ENCODE measurements at places on chromosomes 2 and 18. TPM values are rescaled to one million over a fixed set of nuclear protein-coding genes. Genes with fewer than 3 reads are reported as not detected.
A peak's percentile ranks its signal among the peaks of the same experiment; 100 is the strongest.

The MYO1B gene
- total RNA-seq: 75.3 TPM

The SLC16A14 gene
- total RNA-seq: 0.49 TPM

The ANKRD23 gene
- total RNA-seq: 6.0 TPM

The TGFA gene
- total RNA-seq: not detected

The MC2R gene
- total RNA-seq: not detected

The MYCN gene
- total RNA-seq: not detected

The DUSP28 gene
- total RNA-seq: 3.6 TPM

The G6PC2 gene
- not detected for total RNA-seq

The LYG2 gene
- total RNA-seq: not detected

The ZNF2 gene
- 6.9 TPM for total RNA-seq

DNA sequence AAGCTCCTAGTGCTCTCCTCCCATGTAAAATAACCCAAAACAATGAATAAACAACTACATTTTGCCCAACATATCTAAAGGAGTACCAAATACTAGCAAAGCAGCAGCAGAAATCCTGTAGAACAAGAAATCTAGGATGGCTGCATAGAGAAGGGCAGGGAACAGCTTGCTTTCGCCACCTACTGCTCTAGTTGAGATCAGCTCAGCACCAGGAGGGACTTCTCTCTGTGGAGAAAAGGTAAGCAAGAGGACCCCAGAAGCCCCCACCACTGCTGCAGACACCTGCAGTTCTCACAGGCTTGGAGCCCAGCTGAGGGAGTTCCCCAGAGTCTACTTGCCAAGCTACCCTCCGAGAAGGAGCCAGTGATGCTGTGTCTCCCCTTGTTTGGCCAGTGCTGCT is 243.0 kb upstream of the CHST9 start:
- no peak for DNase-seq

DNA sequence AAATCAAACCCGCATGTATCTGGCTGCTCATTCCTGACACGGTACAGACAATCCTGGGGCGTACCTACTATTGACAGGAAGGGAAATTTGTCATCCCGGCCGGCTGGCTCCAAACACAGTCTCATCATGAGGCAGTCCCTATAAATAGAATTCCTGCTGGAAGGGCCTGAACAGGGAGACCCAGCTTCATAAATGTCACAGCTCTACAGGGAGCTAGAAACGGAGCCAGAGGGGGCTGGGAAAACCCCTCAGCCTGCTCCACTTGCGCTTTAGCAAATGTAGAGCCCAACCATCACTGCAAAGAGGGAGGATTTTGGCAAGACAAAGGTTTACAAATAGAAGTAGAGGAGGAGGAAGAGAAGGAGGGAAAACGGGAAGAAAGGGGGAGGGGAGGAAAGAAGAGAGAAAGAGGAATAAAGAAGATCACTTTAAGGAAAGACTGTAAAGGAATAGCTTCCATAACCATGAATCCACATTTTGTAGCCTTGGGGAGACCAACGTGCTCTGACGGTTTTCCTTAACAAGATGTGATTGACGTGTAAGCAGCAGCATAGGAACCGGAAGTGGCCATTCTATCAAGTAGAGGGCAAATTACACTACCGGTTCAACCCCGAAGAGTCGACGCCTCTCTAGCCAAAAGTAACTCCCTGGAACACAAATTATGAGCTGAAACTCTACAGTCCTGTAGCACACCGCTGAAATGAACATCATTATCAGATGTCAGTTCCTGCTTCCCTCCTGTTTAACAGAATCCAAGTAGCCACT is 56.8 kb upstream of the TTN start:
- peak; percentile 69 for DNase-seq

- DNase-seq: no peak
Observed at GRCh38 chr2:215483431-215483830, 47.6 kb upstream of the FN1 start.

DNA sequence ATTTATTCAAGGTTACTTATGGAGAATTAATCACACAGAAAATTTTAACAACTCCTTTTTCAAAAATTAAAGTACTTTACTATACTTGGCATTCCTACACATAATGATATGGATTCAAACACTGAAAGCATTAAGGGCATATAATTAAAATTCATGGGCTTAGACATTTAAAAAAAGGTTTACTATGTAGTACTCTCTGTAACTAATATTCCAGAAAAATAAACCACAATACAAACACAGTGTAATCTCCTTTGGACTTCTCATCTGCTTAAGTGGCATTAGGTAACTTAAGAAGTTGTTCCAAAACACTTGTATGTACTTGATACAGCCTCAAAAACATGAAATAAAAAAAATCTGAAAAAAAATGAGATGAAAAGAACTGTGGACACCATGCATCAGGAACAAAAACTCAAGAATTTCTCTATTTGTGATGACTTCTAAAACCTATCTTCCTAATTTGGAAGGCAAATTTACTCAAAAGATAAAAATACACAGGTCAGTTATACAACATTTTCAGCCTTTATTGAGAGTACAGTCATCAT is 21.0 kb downstream of the C1D start:
- no peak for DNase-seq

DNA sequence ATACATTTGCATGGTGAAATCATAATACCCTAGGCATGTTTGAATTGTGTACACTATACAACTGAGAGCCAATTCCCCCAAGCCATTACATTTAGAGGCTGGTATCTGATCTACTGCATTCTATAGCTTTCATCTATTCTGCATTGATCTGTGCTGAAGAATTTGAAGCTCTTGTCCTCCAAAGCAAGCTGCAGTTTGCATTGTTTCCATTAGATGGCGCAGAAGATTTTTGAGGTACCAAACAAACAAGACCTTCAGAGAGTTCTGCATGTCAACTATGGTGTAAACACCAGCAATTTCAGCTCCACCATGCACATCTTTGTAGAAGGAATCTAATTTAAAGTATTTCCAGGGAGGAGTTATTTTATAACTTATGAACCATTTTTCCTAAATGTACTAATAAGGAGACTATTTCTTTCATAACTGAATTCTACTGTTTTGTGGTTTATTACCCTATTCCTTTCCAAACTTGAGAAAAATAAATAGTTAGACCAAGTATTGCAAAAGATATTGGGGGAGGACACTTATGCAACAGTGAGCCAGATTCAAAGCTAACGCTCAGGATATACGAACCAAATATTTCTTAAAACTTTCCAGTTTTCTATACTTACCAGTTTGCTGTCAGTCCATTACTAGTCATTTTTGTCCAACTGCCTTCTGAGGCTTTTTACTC is 761.8 kb upstream of the ACVR2A start:
- DNase-seq: peak; percentile 87

DNA sequence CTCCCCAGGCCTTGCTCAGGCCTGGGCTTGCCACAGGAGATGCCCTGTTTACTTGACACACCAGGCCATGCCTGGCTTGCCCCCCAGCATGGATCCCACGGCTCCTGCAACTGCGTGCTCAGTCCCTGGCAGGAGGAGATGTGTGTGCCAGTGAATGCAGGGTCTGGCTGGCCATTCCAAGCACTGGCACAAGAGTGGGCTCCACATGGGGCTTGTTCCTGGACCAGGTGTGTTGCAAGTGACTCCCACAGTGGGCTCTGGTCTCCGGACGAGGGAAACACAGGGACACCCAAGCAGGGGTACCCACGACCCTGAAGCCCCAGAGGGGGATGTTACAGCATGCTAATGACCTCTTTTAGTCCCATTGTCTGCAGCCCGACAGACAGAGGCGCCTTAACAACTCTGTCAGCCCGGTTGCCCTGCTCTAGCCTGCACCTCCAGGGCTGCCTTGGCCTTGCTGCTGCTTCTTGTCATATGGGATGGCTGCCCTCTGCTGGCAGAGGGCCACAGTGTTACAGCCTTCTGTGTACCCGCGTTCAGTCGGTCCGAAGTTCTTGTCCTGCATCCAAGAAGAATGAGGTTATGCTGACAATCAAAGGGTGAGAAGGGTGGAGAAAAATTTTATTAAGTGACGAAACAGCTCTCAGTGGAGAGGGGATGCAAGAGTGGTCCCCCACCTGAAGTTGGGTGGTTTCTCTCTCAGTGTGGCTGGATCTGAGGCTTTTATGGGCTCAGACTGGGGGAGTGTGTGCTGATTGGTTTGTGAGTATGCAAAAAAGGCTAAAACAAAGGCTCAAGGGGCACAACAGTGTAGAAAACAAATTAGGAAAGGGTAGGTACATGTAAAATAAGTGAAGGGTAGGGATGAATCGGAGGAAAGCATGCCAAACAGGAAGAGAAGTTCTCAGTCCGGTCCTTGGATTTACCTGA is 180.4 kb downstream of the MBD5 start:
- DNase-seq: peak; percentile 16

DNA sequence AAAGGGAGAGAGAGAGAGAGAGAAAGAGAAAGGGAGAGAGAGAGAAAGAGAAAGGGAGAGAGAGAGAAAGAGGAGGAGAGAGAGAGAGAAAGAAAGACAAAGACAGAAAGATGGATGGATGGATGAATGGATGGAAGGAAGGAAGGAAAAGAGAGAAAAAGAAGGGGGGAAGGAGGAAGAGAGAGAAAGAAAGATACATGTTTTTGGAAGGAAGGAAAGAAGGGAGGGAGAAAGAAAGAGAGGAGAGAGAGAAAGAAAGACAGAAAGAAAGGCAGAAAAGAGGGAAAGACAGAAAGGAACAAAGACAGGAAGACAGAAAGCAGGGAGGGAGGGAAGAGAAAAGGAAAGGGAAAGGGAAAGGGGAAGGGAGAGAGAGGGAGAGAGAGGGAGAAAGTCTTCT is 51.6 kb downstream of the RNU4ATAC start:
- no peak for DNase-seq

GRCh38 chr2:16632598-16632997 is 33.0 kb downstream of the CYRIA start:
- no peak for DNase-seq

GRCh38 chr2:111053266-111053665 is 67.4 kb upstream of the BCL2L11 start:
- no peak for DNase-seq

DNA sequence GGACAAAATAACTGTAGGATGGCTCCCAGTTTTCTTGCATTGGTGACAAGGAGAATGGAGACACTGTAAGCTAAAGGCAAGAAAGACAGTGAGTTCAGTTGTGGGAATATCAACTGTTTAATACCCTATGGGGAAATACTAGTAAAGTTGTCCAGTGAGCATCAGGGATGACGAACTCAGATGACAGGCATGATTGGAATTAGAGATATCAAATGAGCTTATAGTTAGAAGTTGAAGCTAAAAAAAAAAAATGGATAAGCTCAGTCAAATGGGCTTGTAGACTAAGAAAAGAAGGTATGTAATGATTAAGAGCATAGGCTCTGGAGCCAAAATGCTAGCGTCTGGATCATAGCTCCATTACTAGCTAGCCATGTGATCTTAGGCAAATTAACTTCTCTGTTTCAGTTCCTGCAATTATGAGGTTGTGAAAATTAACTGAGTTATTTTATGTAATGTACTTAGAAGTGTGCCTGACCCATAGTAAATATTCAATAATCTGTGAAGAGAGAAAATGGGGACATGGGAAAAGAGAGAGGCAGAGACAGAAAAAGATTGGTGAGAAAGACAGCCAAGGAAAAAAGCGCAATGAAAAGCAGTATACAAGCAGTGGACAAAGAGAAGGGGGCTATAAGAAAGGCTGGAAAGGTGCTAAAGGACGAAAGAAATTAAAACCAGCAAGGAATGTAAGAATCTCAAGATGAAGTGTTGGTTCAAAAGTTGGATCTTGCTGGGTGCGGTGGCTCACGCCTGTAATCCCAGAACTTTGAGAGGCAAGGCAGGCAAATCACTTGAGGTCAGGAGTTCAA is 95.7 kb upstream of the SLC39A10 start:
- DNase-seq: peak; percentile 95

- DNase-seq: no peak
Observed at GRCh38 chr2:161709428-161709827, 85.2 kb downstream of the SLC4A10 start.

DNA sequence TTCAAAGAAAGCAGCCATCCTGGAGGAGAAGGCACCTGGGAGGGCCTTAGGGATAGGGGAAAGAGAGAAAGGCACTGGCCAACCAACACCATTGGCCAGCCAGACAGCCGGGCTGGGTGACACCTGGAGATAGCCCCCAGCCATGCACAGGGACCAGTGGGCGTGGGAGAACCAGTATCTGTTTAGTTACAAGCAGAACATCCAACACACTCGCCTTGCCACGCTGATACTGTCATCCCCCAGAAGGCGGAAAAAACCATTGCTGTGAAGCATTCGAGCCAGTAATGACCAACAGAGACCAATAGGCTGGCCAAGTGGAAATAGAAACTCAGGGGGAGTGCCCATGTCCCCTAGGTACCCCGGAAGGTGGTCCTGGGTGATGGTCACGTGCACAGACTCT is 15.5 kb downstream of the ASPRV1 start:
- no peak for DNase-seq

DNA sequence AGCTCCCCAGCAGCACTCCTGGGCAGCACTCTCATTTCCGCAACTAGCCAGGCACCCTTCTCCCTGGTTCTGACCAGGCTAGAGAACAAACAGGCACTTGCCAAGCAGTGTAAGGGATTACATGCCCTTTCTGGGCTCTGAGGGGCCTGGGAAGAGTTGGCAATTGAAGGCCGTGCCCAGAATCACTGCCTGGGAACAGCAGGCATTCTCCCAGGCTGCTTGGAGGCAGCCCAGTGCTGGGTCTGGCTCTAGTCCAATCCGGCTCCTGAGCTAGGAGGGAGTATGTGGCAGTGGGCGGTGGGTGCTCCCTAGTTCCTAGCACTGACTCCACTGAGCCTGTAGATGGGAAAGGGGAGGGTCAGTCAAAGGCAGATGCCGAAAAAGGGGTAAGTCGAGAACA is 34.1 kb upstream of the SP3 start:
- no peak for DNase-seq

- DNase-seq: no peak
Observed at GRCh38 chr2:140814141-140814540, 1316.7 kb downstream of the LRP1B start.

DNA sequence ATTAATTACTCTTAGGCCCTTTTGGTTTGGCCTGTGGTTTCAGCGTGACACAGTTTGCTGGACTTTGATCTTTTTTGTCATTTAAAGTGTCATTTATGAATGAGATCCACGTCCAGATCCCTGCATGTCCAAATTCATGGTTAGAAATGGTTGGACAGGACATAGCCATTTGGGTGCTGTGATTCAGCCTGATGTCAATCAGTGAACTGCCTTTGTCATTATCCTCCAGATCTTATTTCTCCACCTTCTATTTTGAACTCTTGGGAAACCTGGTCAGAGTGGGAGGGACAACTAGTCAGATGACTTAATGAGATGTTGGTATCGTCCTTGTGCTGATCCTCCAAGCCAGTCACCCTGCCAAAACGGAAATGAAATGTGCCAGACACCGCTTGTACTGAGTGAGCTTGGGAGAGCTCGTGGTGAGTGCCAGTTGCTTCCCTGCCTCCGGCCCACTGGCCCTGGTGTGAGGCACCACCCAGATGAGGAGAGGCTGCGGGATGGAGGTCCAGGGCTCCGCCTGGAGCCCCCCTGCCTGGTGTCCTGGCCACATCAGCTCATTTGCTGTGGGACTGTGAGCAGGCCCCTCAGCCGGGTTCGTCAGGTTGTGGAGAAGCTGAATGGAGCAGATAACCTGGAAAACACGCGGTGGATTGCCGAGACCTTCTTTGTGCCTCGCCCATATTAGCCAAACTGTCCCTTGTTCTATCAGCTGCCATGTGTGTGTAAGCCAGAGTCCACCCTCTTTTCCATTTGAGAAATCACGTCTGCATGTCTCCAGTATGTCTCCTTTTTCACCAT is 70.1 kb downstream of the DGKD start:
- DNase-seq: peak; percentile 32
